NCI-H524 (cell line): ENCODE measurements at places on chromosomes 11 and 22.

- DNase-seq: no peak
Measured at GRCh38 chr22:50220603-50221409, 20.0 kb downstream of the SELENOO start.

DNA sequence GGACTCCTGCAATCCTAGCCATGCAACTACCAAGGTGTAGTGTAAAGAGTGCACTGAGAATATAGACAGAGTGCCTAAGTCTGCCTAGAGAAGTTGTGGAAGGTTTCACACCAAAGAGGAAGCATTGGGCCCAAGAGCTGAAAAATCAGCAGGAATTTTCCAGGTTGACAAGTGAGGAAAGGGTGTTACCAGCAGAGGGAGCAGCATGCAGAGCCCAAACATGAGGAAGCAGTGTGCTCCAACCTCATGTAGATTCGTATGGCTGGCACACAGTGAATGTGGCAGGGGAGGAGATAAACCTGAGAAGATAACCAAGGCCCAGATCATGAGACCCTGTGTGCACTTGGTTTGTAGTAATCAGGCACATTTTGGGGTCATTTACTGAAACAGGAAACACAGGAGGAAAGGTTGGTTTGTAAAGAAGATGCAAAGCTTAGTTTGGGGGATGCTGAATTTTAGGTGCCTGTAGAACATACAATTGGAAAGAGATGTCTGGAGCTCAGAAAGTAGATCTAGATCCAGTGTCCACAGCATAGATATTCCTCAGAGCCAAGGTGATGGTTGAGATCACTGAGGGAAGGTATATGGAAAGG, 1.7 kb downstream of the HPX start:
- no peak for DNase-seq

DNA sequence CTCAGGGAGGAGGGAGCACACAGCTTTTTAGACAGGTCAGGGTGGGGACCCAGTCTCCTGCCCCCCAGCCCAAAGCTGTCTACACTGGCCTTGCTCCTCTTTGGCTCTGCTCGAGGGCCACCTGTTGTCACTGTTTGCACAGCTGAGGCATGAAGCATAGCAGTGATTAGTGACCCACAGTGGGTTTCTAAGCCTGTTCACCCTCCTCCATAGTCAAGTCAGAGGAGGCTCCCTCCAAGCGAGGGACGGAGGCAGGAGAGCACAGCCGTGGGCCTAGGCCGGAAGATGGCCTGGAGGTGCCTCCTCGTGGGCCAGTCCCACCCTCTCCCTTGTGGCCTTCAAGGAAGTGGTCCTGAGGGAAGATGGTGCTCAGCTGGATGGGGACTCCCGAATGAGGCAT, 241.1 kb downstream of the GRIK4 start:
- DNase-seq: no peak

DNA sequence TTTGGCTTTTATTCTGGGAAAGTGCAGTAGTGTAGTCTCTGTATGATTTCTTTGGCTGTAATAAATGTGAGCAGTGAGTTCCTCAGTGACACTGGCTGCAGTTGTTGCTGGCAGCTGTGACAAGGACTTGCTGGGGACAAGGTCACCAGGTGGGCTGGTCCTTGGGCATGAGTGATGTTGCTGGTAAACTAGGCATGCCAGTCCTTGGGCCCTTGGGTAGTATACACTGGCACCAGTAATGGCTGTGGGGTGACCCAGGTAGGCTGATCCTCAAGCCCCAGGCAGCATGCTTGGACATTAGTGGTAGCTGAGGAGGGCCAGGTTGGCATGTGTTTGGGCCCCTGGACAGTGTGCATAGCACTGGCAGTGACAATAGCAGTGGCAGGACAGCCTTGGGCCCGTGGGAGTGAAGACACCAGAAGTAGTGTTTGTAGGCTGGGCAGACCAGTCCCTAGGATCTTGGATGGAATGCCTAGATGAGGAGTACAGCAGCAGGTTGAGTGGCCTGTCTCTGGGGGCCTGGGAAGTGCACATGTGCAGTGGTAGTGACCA, 164.3 kb downstream of the GUCY1A2 start:
- DNase-seq: no peak

DNA sequence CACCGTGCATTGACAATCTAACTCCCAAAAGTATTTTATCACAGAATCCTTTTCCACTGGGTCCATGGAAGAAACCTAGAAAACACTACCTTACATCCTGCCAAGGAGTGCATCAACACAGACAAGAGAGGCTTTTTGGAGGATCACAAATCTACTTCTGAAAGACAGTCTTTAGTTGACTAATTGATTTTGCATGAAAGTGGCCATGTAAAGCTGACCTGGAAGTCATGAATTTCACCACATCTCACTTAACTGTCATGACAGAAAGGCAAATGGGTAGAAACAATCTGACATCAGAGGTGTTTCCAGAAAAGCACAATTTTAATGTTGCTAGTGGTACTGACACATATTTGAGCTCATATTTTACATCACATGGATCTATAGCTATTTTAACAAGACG, 101.6 kb downstream of the FAM76B start:
- DNase-seq: no peak

DNA sequence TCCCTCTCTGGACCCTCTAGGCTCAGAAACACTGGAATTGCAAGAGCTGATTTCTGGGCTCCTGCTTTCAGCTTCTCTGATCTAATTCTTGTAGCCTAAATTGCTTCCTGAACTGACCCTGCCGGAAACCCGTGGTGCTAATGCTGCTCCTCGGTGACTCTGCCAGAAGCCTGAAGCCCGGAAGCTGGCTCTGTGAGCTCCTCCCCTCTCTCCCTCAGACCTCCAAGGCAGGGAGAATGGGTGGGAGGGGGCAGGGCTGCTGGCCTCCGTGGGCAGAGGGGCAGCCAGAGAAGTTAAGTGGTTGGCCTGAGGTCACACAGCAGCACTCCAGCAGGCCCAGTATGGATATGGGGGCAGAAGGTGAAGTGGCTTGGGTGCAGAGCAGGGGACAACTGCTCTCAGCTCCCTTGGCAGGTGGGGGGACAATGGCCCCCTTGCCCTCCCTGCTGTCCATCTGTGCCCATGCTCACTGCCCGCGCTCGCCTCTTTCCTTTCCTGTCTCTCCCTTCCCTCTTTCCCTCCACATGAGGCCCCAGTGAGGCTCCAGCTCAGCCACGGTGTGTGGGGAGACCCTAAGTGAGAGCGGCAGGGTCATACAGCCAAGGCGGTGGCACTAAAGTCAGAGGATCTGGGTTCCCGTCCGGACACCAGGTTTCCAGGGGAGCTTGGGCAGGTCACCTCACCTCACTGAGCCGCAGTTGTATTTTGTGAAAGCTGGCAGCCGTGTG, 16.2 kb downstream of the CAPN5 start:
- no peak for DNase-seq

DNA sequence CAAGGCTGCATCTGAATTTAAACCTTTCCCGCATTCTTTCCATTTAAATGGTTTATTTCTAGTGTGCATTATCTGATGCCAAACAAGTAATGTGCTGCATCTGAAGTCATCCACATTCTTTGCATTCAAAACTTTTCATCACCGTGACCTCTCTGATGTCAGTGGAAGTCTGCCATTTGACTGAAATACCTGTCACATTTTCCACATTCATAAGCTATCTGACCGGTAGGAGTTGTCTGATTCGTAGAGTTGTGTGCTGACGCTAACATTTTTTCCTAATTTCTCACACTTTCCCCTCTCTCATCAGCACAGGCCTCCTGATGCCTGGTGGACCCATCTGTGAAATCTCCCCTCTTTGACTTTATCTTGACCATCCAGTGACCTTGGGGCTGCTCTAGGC, 79.9 kb upstream of the BARX2 start:
- DNase-seq: no peak

GRCh38 chr11:44581246-44581645, 15.8 kb downstream of the CD82 start:
- DNase-seq: no peak

GRCh38 chr22:42493393-42493792, 26.2 kb downstream of the RRP7A start:
- DNase-seq: no peak

DNA sequence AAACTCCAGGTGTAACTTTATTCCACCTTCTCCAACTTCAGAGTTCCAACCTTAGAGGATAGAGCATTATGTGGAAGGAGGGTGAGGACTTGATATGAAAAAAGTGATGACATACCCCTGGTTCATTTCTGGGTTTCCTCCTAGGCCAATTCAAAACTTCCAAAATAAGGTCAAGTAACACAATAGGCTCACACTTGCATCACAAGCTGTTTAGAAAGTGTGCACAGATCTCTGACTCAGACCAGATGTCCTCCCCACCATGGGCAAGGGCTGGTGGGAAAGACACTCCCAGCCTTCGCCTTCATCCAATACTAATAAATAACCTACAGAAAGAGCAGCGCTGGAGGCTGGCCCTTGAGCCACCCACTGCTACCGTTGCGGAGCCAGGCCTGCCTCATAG, 5.8 kb upstream of the BUD13 start:
- DNase-seq: no peak

- DNase-seq: no peak
Measured at GRCh38 chr11:123321636-123322035, 108.4 kb upstream of the GRAMD1B start.

- no peak for DNase-seq
Measured at GRCh38 chr11:47946682-47947559, 33.4 kb upstream of the PTPRJ start.

GRCh38 chr22:44024288-44024921, at the start of gene PARVB:
PARVB (plus strand) TSS chr22:44024302; CDS start chr22:44024340, 38 bp downstream.
- DNase-seq: peak; percentile 29

GRCh38 chr11:32511926-32512325, 71.7 kb upstream of the EIF3M start:
- no peak for DNase-seq

DNA sequence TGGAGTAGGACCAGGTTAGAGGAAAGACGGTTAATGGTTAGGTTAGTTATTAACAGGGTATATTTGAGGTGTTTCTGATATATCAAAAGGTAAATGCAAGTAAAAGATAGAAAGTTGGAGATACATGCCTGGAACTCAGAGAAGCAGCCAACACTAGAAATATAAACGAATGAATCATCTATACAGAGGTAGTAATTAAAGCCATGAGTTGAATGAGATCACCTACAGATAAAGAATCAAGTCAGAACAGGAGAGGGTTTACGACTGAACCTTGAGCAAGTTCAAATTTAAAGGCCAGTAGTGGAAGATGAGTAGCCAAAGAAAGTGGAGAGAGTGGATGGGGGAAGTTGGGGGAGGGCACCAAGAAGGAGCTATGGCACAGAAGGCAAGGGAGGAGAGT, 73.9 kb downstream of the SPON1 start:
- DNase-seq: no peak

DNA sequence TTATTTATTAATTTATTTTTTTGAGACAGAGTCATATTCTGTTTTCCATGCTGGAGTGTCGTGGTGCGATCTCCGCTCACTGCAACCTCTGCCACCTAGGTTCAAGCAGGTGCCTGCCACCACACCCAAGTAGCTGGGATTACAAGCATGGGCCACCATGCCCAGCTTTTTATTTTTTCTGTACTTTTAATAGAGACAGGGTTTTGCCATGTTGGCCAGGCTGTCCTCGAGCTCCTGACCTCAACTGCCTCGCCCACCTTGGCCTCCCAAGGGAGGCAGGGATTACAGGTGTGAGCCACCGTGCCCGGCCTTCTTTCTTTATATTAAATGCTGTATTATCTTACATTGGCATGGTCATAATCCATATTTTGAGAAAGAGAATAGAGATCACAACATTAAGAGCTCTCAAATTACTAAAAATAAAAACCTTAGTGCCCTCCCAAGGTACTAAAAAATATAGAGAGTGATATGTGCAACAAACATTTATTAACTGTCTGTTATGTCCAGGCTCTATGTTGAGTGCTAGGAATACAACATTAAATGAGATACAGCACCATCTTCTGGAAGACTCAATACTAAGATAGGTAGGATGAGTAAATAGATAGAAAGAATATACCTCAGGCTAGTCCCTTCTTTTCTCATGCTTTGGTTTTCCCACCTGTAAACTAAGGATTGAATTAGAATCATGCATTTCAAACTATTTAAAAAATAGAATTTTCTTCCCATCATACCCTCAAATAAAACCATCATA, 84.1 kb downstream of the BBOX1 start:
- no peak for DNase-seq

GRCh38 chr11:68844376-68844775, 2.7 kb upstream of the CPT1A start:
- no peak for DNase-seq

DNA sequence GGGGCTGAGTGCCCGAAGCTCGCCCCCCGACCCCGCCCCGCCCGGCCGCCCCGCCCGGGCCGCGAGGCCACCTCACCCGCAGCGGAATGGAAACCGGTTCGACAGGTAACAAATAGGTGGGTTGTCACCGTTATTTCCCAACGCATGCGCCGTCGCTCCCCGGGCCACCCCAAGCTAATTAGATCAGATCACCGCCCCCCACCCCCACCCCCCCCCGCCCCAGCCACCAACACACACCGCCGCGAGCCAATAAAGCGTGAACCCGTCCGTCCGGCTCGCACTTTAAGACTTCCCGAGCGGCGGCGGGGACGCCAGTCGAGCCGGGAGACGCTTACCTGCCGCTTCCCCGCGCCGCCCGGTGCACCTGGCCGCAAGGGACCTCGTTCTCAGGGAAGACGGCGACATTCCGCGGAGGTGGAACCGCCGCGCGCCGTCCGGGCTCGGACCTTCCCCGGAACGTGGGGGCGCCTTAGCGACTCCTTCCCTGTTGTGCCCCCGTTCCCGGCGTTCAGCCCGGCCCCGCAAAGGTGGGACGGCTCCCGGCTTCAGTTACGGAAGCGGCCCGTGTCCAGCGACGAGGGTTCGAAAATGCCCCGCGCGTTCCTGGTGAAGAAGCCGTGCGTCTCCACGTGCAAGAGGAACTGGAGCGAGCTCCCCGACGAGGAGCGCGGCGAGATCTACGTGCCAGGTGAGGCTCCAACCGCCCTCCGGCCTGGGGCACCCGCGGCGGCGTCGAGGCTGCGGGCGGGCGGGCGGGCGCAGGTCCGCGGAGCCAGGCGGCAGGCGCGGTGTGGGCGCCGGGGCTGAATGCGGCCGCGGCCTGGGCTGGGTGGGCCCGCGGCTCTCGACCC, at the start of gene OVOL1:
TSS of gene OVOL1 (plus strand) at position 278 of the 851 bp plus-strand sequence. CDS start at position 589, 311 bp downstream.
- DNase-seq: no peak

DNA sequence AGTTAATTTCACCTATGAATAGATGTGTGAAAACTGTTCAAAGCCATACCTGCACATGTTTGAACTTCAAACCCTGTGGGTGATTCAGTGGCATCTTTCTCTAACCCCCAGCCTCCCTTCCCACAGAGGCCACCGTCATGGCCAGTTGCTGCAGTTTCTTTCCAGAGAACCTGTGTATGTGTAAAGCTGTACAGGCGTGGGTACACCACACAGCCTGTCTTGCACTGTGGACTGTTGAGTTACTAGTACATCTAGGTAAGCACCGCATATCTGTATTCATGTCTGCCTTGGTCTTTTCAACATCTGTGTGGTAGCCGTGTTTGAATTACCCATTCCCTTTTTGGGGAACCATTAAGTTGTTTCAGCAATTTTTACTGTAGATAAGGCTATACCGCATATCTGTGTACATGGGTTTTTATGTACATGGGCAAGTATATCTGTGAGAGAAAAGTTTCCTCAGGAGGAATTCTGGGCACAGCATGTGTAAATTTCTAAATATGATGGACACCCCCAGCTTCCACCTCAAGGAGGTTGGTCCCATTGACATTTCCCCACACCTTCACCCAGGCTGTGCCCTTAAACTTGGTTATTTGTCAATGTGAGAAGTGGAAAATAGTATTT, 13.9 kb downstream of the NEAT1 start:
- no peak for DNase-seq
